ENCODE measurements at places on chromosomes 6 and 20.

DNA sequence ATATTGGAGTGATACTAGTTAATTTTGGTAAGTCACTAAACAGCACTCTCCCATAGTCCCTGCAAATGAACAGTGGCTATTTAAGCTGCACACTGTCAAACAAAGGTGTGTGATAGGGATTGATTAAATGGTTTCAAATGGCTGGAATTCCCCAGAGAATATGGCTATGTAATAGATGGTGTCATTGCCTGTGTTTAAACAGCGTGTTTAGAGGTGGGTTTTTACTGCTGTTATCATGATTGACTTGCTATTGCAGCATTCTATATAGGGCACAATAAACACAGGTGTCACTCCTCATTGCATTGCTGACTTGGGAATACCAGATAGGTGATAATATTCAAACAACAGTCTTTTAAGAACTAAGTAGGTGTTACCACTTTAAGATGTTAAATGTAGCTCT lies 171.7 kb upstream of the MAN1A1 start:
- H3K4me1 ChIP-seq, result peaks cover 2% of the 10 kb centered on the region
- H3K27me3 ChIP-seq, result no peaks in the 10 kb centered on the region
- H3K27ac ChIP-seq, result no peak overlapping the region
- no peaks in the 10 kb centered on the region for H3K36me3 ChIP-seq
- no peak overlapping the region for H3K4me3 ChIP-seq
- no peak for DNase-seq

GRCh38 chr20:20251836-20252235 lies 116.1 kb upstream of the INSM1 start:
- no peaks in the 10 kb centered on the region for H3K36me3 ChIP-seq
- no peaks in the 10 kb centered on the region for H3K4me1 ChIP-seq
- H3K27me3 ChIP-seq, result no peaks in the 10 kb centered on the region
- H3K4me3 ChIP-seq, result no peak overlapping the region
- H3K27ac ChIP-seq, result no peak overlapping the region

- H3K36me3 ChIP-seq, result no peaks in the 10 kb centered on the region
- H3K4me3 ChIP-seq, result no peak overlapping the region
- H3K27me3 ChIP-seq, result no peaks in the 10 kb centered on the region
- no peaks in the 10 kb centered on the region for H3K4me1 ChIP-seq
- H3K27ac ChIP-seq, result no peak overlapping the region
These were observed 59.4 kb downstream of the IPCEF1 start for GRCh38 chr6:154297210-154297609.

- H3K27me3 ChIP-seq, result no peaks in the 10 kb centered on the region
- no peaks in the 10 kb centered on the region for H3K36me3 ChIP-seq
- H3K4me1 ChIP-seq, result peaks cover 24% of the 10 kb centered on the region
- no peak for DNase-seq
- no peak overlapping the region for H3K4me3 ChIP-seq
These were observed 54.7 kb downstream of the TRAF3IP2 start for GRCh38 chr6:111550953-111551352.

GRCh38 chr6:38638941-38639497 lies 710 bp downstream of the BTBD9 start:
- H3K4me1 ChIP-seq, result no peaks in the 10 kb centered on the region
- no peaks in the 10 kb centered on the region for H3K36me3 ChIP-seq
- H3K27me3 ChIP-seq, result no peaks in the 10 kb centered on the region
- peak overlapping the region; percentile 84 for H3K4me3 ChIP-seq
- DNase-seq, result no peak

- H3K27ac ChIP-seq, result no peak overlapping the region
- no peaks in the 10 kb centered on the region for H3K27me3 ChIP-seq
- no peak for DNase-seq
- H3K4me1 ChIP-seq, result no peaks in the 10 kb centered on the region
These were observed 26.4 kb downstream of the MAP3K4 start for GRCh38 chr6:161017766-161018564.

- no peaks in the 10 kb centered on the region for H3K36me3 ChIP-seq
- DNase-seq, result no peak
- H3K4me1 ChIP-seq, result no peaks in the 10 kb centered on the region
- no peaks in the 10 kb centered on the region for H3K27me3 ChIP-seq
These were observed 97.1 kb upstream of the IYD start for GRCh38 chr6:150271501-150272263.

GRCh38 chr20:44745598-44746366 lies at the start of gene KCNK15:
Gene KCNK15 (plus strand): TSS chr20:44745865. CDS start chr20:44745911, 46 bp downstream.
- no peak within 1 kb of the TSS for H3K4me3 ChIP-seq
- H3K4me1 ChIP-seq, result peaks cover 2% of the 10 kb centered on the region
- no peak within 1 kb of the TSS for H3K27ac ChIP-seq
- DNase-seq, result peak; percentile 41

- no peaks in the 10 kb centered on the region for H3K27me3 ChIP-seq
- no peak overlapping the region for H3K4me3 ChIP-seq
- no peak overlapping the region for H3K27ac ChIP-seq
- no peaks in the 10 kb centered on the region for H3K36me3 ChIP-seq
- no peaks in the 10 kb centered on the region for H3K4me1 ChIP-seq
These were observed 118.0 kb upstream of the FRMD1 start for GRCh38 chr6:168196881-168197635.

DNA sequence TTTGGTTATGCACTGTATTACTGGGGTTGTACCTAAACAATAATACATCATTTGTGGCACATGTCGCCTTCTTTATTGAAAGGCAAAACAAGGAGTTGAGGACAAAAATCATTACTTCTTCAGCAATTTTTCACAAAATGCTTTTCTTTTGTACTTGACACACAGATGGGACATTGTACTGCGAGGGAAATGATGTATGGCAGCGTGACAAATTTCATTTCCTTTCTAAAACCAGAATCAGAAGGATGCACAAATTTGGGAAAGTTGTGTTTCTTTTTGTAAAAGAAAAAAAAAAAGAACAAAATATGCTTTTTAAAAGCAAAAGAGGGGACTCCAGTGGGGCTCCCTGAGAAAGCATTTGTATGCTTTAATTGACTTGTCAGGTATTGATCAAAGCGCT lies 394.0 kb upstream of the SLC35B3 start:
- no peak overlapping the region for H3K27ac ChIP-seq
- H3K4me1 ChIP-seq, result no peaks in the 10 kb centered on the region
- no peak overlapping the region for H3K4me3 ChIP-seq
- no peaks in the 10 kb centered on the region for H3K27me3 ChIP-seq
- DNase-seq, result no peak
- no peaks in the 10 kb centered on the region for H3K36me3 ChIP-seq

DNA sequence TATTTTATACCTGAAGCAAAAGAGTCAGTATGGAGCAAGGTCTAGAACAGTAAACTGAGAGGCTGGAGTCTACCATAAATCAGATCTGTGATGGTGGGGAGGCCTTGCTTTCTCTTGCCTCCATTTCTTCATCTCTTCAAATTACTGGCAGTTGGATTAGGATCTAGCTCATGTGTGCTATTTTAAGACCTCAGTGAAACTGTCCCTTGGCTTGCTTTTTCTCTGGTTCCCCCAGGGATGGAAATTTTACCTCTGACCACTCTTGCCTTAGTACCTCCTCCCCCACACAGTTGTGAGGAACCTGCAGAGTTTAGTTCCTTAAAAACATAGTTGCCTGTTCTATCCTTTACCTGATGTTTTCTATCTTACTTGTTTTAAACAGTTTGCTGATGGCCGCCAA lies 8.5 kb downstream of the TMEM14B start:
- no peak for DNase-seq
- peaks cover 5% of the 10 kb centered on the region for H3K36me3 ChIP-seq
- no peaks in the 10 kb centered on the region for H3K4me1 ChIP-seq
- H3K4me3 ChIP-seq, result no peak overlapping the region
- no peak overlapping the region for H3K27ac ChIP-seq
- H3K27me3 ChIP-seq, result no peaks in the 10 kb centered on the region

DNA sequence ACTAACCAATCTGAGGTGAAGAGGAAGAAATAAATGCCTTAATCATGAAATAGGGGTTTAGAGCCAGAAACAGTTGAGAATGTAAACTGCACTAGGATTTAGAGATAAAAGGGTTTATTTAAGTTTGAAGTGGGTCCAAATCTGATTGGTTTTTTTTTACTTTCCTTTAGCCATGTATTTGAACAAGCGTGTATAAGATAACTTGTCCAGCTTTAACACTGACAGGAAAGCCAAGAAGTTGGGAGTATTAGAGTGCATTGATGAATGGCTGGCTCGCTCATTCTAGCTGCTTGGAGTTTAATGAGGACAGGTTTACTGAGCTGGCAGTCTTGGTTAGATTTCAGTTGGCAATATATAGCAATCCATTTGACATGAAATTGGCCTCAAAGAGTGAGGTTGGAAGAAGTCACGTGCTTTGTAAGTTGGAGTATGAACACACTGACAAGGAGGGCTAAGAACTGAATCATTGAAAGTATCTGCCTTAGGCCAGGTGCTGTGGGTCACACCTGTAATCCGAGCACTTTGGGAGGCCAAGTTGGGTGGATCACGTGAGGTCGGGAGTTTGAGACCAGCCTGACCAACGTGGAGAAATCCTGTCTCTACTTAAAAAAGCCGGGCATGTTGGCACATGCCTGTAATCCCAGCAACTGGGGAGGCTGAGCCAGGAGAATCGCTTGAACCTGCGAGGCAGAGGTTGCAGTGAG lies 13.7 kb downstream of the SRSF3 start:
- H3K4me1 ChIP-seq, result no peaks in the 10 kb centered on the region
- H3K27me3 ChIP-seq, result no peaks in the 10 kb centered on the region
- peak overlapping the region; percentile 63 for H3K27ac ChIP-seq
- no peak overlapping the region for H3K4me3 ChIP-seq

DNA sequence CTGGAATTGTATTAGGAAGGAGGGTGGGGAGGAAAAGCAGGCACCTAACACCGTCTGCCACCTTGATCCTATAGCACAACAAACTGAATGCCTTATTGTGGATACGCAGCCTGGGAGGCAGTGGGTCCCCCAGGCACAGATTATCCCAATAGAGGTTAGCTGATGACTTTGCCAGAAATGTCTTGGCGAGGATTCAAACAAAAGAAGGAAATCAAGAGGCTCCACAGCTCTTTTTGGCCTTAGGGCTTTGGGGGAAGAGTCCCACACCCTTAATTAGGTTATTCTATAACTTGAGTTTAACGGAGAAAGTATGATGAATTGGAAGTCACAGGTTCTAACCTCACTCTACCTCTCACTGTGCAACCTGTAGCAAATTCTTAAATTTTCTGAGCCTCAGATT lies 102.0 kb downstream of the MRPL14 start:
- H3K4me1 ChIP-seq, result no peaks in the 10 kb centered on the region
- H3K4me3 ChIP-seq, result no peak overlapping the region
- H3K36me3 ChIP-seq, result no peaks in the 10 kb centered on the region
- H3K27me3 ChIP-seq, result no peaks in the 10 kb centered on the region

GRCh38 chr6:24909241-24910216 lies 26.2 kb downstream of the RIPOR2 start:
- no peaks in the 10 kb centered on the region for H3K36me3 ChIP-seq
- H3K4me1 ChIP-seq, result no peaks in the 10 kb centered on the region
- H3K4me3 ChIP-seq, result no peak overlapping the region
- H3K27me3 ChIP-seq, result no peaks in the 10 kb centered on the region

GRCh38 chr20:3777716-3778629 lies 3.3 kb downstream of the SPEF1 start:
- peak overlapping the region; percentile 35 for H3K4me3 ChIP-seq
- no peak overlapping the region for H3K27ac ChIP-seq

DNA sequence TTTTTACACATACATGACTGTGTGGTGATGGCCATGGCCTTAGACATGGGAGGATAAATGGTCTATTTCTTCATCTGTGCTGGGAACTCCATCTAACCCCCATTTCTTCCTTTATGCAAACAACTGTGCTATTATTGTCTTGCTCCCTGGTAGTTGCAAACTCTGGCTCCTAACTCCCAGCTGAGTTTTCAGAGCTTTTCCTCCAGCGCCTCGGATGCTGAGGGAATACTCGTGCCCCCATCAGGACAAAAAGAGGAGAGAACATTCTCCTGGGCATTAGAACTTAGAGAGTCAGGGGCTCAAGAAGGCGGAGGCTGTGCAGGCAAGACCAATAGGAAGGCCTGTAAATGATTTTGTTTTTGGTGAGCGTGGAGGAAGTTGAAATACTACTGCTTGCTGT lies 2.1 kb downstream of the DAAM2 start:
- H3K4me1 ChIP-seq, result no peaks in the 10 kb centered on the region
- H3K27me3 ChIP-seq, result no peaks in the 10 kb centered on the region
- H3K36me3 ChIP-seq, result no peaks in the 10 kb centered on the region
- H3K27ac ChIP-seq, result no peak overlapping the region
- no peak overlapping the region for H3K4me3 ChIP-seq
- DNase-seq, result peak; percentile 30

GRCh38 chr6:168915242-168915641 lies 338.4 kb downstream of the THBS2 start:
- H3K27ac ChIP-seq, result no peak overlapping the region
- no peaks in the 10 kb centered on the region for H3K4me1 ChIP-seq
- H3K36me3 ChIP-seq, result no peaks in the 10 kb centered on the region
- H3K27me3 ChIP-seq, result no peaks in the 10 kb centered on the region
- H3K4me3 ChIP-seq, result no peak overlapping the region
- DNase-seq, result no peak

- no peaks in the 10 kb centered on the region for H3K4me1 ChIP-seq
- H3K27me3 ChIP-seq, result no peaks in the 10 kb centered on the region
- H3K36me3 ChIP-seq, result no peaks in the 10 kb centered on the region
- no peak for DNase-seq
- no peak overlapping the region for H3K27ac ChIP-seq
These were observed 10.1 kb downstream of the ALDH5A1 start for GRCh38 chr6:24504649-24505586.

GRCh38 chr20:19603376-19603750 lies 154.7 kb upstream of the RIN2 start:
- no peaks in the 10 kb centered on the region for H3K4me1 ChIP-seq
- no peaks in the 10 kb centered on the region for H3K27me3 ChIP-seq
- no peak overlapping the region for H3K4me3 ChIP-seq
- DNase-seq, result no peak

DNA sequence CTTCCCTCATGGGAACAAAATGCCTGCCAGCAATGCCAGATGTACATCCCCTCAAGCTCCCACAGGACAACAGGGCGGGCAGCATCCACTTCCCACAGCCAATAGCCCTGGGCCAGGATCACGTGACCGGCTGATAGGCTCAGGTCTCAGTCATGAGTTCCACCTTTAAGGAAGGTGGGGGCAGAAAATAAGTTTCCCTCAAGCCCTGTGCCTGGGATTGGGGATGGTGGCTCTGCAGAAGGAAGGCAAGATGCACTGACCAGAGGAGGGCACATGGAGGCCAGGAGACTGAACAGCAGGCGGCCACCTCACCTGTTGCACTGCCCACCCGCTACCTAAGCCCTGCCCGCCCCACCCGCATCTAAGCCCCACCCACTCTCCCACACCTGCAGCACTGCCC lies 149.1 kb downstream of the BMP7 start:
- no peak overlapping the region for H3K27ac ChIP-seq
- no peaks in the 10 kb centered on the region for H3K4me1 ChIP-seq
- H3K4me3 ChIP-seq, result no peak overlapping the region
- H3K27me3 ChIP-seq, result no peaks in the 10 kb centered on the region

DNA sequence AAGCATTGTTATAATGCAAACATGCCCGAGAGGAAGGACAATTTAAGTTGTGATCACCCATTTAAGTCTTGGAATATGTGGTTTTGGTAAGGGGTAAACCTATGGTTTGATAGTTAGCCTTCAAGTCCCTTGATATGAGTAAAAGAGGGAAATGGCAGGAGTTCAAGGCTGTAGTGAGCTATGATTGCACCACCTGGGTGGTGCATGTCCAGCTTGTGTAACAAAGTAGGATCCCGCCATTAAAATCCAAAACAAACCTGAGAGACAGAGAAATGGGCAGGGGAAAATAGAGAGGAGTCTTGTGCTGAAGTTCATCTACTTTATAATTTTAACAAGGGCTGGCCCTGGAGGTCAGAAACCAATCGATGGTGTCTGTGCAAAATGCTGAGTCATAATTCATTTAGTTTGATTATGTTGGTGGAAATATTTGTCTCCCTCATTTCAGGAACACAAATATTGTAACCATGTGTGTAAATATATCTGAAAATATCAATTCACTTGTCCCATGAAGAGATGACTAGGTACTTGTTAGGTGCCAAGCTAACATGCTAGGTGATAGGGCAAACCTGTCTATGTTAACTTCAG lies 23.2 kb upstream of the ARMH2 start:
- H3K36me3 ChIP-seq, result no peaks in the 10 kb centered on the region
- H3K27ac ChIP-seq, result no peak overlapping the region
- no peak overlapping the region for H3K4me3 ChIP-seq
- DNase-seq, result no peak
- H3K4me1 ChIP-seq, result no peaks in the 10 kb centered on the region
